ENCODE measurements at places on chromosomes 11 and 22.

GRCh38 chr11:118149493-118149892 lies 3.1 kb downstream of the SCN4B start:
- no peak for DNase-seq

DNA sequence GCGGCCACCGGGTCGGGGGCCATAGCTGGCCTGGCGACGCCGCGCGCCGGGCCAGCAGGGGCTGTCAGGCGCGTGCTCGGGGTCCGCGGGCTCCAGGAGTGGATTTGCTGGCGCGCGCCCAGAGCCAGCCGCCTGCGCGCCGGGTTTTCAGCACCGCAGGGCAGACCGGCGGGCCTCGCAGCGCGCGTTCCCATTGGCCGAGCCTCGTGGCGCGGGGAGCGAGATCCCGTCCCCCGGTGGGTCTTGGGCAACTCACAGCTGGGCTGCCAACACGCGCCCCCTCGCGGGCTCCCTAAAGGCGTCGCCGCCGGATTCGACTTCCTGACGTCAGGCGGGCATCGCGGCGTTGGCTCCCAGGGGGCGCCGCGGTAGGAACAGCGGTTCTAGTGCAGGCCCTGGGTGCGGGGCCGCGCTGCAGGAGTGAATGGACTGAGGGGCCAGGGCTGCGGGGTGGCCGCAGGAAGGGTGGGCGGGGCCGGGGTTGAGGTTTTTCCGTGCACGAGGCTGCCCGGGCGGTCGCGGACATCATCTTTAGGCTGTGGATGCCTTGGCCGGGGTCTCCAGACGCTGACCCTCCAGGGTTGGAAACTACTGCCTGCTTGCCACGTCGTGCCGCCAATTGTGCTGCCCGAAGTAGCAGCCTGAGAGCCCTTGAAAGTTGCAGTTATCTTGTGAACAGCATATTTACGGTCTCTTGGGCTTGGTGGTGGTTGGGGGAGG lies at the start of gene FADS1:
TSS of gene FADS1 (minus strand) at position 268 of the 720 bp plus-strand sequence. CDS start at position 194, 74 bp downstream.
- no peak for DNase-seq

GRCh38 chr22:43166132-43166930 lies 15.0 kb downstream of the TSPO start:
- no peak for DNase-seq

GRCh38 chr11:130402570-130402969 lies 25.8 kb downstream of the ADAMTS8 start:
- no peak for DNase-seq

DNA sequence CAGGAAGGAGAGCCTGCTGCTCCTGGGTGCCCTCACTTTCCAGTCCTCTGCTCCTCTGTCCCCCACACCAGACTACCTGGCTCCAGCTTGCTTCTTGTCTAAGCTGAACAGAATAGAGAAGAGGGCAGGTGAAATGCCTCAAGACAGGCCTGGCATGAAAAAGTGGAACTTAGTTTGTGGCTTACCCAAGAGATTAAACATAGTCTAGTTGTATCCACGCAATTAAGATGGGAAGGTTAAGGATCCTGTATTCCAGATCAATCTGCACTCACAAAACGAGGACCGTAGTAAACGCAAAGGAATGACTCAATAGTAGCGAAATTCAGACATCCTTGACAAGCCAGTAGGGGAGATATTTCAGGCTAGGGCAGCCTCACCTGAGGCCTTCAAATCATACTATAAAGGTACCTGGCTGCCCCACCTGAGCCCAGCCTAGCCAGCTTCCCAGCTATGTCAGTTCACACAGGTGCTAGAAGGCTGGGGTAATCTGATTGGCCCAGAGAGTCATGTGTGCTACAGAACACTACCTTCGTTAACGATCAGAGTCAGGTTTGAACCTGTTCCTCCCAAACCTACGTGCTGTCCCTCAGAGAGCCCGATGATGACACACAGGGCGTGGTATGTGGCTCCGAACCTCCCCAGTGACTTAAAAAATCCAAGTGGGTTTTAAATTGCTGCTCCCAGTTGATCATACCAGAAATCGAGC lies 46.5 kb downstream of the AHNAK start:
- DNase-seq, result no peak

DNA sequence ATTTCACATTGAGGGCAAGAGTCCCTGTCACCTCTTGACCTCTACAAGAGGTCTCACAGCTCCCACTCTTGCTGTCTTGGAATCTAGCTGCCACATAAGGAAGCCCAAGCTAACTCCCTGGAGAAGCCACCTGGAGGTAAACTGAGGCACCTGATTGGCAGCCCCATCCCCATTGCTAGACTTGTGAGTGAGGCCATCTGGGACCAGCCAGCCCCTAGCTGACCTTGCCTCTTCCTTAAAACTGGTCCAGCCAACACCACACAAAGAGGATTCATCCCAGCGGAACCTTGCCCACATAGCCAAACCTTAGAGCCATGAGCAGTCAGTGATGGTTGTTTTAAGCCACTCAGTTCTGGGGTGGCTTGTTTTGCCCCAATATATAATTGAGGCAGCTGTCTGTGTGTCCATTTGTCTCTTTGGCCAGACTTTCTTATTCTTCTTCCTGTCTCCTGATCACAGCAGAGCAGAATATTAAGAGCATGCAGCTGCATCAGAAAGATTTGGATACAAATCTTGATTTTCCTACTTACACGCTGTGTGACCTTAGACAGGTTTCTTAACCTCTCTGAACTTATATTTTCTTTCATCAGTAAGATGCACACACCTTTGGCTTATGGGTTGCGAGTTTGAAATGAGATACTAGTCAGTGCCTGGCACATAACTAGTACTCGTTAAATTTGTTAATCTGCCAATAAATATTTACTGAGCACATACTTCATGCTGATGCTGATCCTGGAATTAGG lies 74.3 kb upstream of the TP53I11 start:
- no peak for DNase-seq

DNA sequence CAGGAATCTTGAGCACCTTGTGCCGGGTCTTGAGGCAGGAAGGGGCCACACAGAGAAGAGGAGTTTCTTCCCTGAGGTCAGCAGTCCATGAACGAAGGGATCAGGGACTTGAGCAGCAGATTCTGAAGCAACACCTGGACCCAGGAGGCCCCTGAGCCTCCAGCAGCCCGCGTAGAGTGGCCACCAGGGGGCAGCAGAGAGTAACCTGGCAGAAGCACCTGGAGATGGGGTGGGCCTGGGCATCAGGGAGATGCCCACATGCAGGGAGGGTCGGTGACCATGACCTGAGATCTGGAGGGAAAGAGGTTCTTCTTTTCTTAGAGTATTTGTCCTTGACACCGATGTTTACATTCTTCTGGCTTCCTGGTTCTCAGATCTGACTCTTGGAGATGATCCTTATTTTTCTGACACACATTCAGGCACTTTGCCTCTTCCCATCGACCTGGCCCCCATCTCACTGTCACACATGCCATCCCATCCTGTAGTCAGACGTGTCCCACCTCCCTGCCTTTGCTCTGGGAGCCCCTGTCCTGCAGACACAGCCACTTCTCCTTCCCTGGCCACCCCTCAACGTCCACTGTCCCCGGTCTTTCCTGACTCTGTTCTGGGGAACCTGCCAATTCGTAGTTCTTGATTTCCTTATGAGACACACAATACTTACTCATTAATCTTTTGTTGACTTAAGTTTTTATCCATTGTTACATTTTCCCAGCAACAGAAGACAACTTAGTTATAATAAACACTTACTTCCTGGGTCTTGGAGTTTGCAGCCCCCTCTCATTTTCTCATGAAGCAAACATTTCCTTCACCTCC lies 66.5 kb downstream of the GGTLC2 start:
- DNase-seq, result no peak

DNA sequence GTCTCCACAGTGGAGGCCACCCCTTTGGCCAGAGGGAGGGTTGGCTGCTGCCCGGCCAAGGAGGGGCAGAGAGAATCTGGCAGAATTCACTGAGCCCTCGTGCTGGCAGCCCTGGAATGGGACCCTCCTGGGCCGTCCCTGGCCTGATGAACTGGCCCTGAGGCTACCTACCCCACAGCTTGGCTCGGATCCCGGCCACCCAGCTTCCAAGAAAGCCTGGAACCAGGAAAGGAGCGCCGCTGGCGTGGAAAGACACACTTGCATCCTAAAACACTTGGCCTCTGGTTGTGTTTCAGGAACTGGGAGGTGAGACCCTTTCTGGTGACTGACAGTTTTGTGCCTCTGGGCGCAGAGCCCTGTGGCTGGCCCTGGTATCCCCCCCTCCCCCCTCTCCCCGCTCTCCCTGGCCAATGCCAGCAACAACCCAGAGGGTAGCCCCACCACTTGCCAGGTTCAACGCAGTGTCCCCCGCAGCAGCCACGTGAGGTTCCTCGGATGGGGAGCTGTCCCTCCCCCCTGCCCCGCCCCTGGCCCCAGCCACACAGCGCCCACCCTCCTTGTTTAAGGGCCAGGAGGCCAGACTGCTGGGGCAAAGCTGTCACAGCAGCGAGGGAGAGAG lies 693 bp downstream of the NFAM1 start:
- DNase-seq, result no peak

DNA sequence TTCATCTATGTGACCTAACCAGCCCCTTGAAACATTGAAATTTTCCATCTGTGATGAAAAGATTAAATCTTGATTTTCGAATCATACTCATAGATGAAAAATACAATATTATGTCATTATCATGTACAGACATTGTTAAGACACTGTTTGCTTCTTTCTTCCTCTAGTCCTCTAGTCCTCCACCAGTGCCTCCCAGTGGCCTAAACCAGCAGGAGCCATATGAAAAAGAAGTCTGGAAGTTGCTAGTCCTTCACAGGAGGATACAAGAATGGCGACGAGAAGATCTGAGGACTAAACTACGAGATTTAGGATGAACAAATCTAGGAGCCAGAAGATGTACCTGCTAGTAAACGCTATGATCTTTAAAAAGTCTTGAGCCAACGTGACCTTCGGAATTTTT lies 134.1 kb downstream of the SLC17A6 start:
- DNase-seq, result no peak

Data from GM18507 (cell line).